ENCODE measurements at places on chromosomes 12 and 14.

DNA sequence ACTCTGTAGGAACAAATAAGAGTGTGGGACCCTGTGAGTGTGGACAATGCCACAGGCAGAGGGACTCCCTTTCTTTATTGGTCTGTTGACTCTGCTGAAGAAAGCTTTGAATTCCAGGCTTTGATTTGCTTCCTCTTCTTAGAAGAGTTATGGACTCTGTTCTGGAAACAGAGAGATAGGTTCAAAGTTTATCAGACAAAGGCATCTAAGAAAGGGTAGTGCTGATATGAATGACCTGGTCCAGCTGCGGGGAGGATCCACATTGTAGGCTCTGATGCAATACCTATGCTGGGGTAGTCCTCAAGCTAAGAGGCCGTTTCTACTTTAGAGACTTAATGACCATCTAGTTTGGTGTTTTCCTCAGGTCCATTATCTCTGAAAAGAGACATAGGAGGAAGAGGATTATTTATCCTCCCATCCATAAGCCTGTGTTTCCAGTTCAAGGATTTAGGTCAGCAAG is 10.7 kb upstream of the IKZF4 start:
- DNase-seq = peak; percentile 35

GRCh38 chr14:39957987-39958386 is 525.8 kb upstream of the FBXO33 start:
- DNase-seq = no peak

- DNase-seq = no peak
Measured at GRCh38 chr12:109258607-109259544, 50.2 kb downstream of the FOXN4 start.

- DNase-seq = no peak
Measured at GRCh38 chr12:132804426-132804861, 24.2 kb downstream of the GOLGA3 start.

DNA sequence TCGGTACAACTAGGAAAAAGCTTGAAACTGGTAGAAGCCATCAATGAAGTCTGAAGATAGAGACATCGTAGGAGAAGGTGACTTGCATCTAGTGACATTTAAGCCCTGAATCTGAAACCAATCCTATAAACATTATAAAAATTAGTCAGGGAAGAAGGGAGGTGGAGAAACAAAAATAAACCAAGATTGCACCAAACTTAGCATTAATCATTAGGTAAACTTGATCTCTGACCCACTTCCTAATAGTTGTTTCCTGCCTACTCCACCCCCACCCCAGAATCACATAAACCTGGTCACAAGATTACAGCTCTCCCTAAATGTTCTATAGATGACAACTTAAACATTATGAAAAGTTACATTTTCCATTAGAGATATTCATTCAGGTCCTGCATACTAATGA is 40.4 kb downstream of the TSPAN19 start:
- DNase-seq = no peak

DNA sequence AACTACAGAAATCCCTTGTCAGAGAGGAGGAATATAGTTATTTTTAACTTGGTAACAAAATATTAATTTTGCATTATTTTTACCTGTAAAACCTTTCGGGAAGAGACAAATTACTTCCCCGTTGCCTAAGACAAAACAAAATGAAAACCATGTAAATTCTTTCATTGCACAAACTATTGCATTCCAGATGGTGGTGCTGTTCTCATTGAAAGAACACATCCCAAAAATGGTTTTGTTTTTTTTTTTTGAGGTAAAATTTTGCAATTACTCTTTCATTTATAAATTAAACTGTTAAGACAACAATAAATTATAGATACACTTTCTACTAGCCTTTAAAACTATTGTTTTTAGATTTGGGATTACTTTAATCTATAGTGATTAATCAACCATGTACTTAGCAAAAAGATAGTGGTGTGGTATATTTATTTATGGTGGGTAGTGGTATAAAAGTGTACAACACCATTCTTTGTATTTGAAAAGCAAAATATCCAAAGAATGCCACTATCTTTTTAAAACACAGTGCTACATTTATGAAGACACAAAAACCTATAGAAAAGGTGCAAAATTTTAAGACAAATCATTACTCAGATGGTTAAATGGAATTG is 115.5 kb downstream of the SLC38A1 start:
- no peak for DNase-seq

GRCh38 chr12:14878488-14878887 is 7.2 kb downstream of the MGP start:
- no peak for DNase-seq

GRCh38 chr14:72850360-72850759 is 43.5 kb downstream of the DPF3 start:
- DNase-seq = no peak

DNA sequence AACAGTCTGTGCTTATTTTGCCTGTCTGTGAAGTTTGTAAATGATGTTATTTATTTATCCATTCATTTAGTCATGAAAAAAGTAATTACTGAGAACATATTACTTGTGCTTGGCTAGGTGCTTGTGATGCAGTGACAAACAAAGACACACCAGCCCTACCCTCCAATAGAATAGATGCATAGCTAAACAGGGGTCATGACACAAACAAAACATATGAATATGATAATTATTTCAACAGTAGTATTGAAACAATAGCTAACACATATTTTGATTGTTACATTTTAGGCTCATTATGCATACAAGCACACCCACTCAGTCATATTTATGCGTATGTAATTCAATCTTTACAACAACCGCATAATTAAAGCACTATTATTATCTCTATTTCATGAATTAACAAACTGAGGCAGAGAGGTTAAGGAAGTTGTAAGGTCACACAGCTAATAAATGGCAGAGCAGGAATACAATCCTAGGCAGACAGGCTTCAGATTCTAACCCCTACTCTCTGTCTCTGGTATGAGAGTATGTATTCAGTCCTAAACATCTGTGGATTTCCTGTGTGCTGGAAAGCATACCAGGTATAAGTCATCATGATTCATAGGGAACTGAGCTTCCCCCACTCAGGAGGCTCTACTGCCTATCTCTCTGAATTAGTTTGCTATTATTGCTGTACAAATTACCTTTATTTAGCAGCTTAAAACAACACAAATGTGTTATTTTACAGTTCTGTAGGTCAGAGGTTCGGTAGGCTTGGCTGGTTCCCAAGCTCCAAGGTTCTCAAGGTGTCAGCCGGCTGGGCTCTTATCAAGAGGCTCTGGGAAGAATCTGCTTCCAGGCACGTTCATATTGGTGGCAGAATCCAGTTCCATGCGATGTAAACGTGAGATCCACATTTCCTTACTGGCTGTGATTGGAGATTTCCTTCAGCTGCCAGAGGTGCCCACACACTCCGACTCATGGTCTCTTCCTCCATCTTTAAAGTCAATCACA is 509.4 kb downstream of the GALC start:
- DNase-seq = no peak

GRCh38 chr12:58608711-58609110 is 311.6 kb downstream of the LRIG3 start:
- no peak for DNase-seq

DNA sequence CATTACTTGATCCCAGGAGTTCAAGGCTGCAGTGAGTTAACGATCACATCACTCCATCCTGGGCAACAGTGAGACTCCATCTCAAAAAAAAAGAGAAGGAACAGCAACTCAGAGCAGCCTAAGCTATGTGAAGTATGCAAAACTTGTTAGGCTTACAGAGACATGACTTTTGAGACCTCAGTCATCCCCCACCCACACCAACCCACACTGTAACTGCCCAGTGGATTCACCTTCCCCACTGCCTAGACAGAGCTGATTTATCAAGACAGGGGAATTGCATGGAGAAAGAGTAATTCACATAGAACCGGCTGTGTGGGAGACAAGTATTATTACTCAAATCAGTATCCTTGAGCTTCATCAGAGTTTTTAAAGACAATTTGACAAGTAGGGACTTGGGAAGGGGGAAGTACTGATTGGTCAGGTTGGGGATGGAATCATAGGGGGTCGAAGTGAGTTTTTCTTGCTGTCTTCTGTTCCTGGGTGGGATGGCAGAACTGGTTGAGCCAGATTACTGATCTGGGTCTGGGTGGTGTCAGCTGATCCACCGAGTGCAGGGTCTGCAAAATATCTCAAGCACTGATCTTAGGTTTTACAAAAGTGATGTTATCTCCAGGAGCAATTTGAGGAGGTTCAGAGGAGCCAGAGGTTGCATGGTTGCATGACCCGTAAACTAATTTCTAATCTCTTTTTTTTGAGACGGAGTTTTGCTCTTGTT is 6.2 kb upstream of the WDR89 start:
- DNase-seq = no peak

- DNase-seq = no peak
Measured at GRCh38 chr14:101834800-101835547, 73.5 kb downstream of the PPP2R5C start.

GRCh38 chr12:49635036-49635435 is 11.7 kb downstream of the PRPF40B start:
- DNase-seq = no peak

DNA sequence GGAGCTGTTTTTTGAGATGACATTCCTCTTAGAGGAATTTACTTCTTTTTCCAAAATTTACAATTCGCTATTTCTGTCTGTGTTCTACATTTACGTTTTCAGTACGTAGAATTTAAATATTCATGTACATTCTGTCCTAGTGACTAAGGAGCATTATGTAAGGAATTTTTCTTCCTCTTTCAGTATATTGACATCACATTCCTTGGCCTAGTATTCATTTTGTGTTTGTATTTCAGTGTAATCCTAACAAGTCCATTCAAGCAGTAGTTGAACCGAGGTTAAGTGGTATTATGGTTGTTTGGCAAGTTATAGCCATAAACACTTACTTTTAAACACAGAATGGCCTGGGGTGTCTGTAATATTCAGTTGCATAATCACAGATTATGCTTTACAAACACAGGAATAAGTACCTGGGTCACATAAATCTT is 465.2 kb downstream of the PCNX1 start:
- DNase-seq = peak; percentile 15

- DNase-seq = no peak
Measured at GRCh38 chr12:20196767-20197166, 171.6 kb upstream of the PDE3A start.

DNA sequence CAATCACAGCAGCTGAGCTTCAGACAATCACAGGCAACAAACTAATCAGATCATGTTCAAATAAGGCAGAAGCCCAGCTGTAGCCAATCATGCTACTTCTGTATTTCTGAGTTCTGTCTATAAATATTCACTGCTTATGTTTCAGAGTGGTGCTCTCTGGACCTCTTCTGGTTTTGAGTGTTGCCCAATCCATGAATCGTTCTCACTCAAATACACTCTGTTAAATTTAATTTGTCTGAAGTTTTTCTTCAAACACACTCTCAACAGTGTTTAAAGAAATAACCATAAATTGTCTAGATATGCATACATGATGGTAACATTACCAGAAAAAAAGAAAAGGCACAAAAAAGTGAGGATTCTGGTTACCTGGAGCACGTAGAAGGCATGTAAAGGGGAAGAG is 77.9 kb upstream of the BBS10 start:
- no peak for DNase-seq

DNA sequence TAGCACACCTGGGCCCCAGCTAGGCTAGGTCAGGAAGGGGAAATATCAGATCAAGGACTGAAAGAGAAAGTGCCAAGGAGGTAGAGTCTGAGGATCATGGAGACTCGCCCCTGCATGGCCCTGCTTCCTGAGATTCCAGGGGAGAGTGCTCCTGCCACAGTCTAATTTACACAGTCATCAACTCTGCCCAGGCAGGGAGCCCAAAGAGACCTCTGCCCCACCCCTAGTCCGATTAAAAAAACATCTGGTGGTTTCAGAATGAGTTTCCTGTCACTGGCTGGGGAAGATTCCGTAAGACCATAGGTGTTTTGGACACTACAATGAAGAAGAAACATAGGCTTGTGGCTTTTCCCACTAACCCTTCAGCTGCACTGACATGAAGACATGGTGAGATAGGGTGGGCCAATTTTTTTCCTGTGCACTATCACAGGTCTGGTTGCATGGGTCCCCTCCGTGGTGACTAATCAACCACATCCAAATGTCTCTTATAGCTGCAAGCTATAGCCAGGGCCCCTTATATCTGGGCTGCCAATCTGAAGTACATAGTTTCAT is 31.5 kb upstream of the GZMB start:
- DNase-seq = no peak

GRCh38 chr12:99772274-99772673 is 124.7 kb downstream of the GARIN6 start:
- DNase-seq = no peak

DNA sequence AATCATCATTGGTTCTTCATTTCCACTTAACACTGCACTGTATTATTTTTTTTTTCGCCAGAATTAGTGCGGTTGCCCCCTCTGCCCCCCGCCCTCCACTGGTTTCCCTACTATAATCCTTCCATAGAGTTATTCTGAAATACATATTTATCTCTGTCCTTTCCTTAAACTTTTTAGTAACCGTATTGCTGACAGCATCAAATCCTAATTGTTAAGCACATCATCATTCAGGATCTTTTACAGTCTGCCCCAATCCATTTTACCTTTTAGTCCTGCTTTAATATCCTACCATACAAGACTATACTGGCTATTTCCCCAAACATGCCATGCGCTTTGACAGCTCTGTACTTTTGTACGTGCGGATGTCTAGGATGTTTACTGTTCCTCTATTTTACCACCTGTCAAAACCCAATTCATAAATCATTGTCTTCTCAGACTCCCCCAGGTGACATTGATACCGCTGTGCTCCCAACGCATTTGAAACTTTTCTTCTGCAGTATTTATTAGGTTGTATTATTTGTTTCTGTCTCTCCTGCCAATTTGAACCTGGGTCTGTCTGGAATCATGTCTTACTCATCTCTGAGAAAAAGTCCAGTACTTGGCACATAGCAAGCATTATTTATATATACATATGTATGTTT is 1.0 kb downstream of the FGFR1OP2 start:
- peak; percentile 8 for DNase-seq

DNA sequence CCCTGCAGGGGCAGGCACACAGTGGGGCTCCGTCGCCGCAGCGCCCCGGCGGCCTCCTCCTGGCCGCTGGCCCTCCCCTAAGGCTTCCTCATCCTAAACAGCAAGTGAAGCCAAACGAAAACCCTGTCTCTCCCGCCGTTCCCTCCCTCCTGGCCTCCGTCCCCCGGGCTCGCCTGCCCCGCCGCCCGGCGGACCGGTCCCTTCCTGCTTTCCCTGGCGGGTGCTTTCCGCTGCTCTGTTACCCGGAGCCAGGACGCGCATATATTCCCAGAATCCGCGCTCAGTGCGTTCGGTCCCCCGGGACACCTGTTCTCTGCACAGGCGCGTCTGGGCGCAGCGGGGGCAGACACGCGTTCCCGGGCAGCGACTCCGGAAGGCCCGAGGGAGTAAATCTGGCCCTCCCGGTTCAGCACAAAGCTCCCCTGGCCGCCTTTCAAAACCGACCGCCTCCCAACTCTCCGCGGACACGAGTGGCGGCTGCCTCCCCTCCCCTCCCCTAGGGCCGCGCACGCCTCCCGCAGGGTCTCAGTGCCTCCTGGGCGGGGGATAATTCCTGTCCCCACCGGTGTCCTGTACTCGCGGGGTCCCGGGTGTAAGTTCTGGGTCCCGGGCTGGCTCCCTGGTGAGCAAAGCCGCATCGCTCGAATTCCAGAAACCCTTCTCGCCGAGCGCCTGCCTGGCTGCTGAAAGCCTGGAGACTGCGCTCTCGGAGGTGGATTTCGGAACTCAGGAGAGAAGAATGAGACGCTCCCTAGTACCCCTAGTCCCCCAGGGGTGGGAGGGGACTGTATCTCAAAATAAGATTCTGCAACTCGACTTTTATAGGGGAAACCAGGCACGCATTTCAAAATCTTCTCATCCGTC is 21.4 kb upstream of the CEP170B start:
- no peak for DNase-seq
